Activated CD8-positive, alpha-beta T cell treated with anti-CD3 and anti-CD28 coated beads for 36 hours (primary cell): ENCODE measurements at places on chromosomes 1 and 21.

GRCh38 chr1:1324524-1325287 lies at the start of the genes CPTP and INTS11:
CPTP (plus strand) TSS chr1:1324802; CDS start chr1:1326911, 2,109 bp downstream.
INTS11 (minus strand) TSS chr1:1324660; CDS start chr1:1324608, 52 bp downstream.
- peak; percentile 96 for DNase-seq

DNA sequence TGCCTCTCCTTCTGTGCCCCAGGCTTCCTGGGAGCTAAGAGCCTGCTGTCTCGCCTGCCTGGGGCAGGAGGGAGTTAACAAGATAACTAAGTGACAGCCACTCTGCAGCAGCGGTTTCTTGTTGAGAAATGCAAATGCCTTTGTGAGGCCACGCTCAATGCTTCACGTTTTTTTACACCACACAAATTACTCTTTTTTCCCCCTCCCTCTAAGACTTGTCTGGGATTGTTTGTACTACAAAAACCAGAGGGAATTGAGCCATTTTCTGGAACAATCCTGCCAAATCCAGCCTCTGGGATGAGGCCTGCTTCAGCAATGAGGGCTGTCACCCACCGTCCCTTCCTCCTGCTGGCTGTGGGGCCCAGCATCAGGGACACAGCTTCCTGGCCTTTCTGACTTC lies 119.6 kb downstream of the ACTL8 start:
- no peak for DNase-seq

DNA sequence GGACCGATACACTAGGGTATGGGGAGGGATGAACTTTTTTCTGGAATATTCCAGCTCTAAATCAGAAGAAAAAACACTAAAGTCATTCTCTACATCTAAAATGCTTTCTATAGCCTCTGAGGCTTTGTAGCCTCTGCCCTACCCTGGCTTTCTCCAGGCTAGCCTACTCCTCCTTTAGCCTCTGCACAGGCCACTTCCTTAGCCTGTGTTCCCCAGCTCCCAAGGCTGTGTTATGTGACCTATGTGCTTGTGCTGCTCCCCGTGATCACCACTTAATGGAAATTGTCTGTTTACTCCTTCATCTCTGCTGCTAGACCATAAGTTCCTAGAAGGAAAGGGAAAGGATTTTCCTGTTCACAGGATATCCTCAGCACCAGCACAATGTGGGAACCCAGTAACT lies 92.8 kb downstream of the SEC16B start:
- DNase-seq: no peak

GRCh38 chr1:152047730-152048415 lies 11.1 kb upstream of the S100A11 start:
- DNase-seq: peak; percentile 96

DNA sequence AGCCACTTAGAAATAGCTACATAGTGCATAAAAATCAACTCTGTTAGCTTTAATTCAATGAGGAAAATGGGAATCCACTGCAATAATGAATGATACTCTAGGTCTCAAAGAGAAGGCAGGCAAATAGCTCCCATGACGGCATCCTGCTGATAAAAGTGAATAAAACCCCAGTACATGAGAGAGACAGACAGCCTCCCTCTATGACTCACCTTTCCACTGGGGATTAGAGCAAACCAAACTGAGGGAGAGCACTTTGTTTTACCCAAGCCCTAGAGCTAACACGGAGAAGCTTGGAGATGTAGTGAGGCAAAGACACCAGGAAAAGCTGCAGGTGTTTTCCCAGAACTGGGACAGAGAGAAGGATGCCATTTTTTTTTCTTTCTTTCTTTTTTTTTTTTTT lies 621.9 kb downstream of the LRRIQ3 start:
- DNase-seq: no peak

DNA sequence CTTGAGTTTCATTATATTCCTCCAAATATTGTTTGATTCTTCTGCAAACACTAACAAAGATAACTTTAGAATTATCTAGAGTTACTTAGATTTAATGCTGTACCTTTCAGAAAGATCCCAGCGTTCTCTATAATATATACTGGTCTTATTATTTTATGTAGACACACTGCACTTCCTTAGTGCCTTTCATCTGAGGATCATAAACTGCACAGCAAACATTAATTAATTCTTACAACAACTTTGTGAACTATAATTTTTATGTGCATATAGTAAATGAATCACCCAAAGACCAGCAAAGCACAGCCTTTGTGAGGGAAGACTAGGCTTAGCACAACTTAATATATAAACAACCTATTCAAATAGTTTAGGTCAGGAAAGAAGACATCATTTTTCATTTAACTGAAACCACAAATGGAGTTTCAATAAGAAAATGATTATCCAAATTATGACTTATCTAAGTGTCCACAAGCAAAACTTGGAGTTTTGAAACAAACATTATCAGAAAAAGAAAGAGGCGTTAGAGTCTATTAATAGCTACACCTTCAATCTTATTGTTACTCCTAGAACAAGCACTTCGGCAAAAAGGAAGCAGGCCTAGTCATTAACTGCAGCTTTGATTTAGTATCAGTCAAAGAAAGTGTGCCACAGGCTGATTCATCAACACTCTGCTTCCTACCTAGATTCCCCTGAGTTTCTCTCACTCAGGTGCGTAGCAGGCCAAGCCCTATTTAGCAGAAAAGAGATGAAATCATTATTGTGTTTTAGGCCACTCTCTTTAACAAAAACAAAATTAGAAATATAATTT lies 22.5 kb upstream of the RC3H1 start:
- DNase-seq: no peak

- no peak for DNase-seq
Observed at GRCh38 chr1:12454406-12455391, 163.3 kb downstream of the DHRS3 start.

DNA sequence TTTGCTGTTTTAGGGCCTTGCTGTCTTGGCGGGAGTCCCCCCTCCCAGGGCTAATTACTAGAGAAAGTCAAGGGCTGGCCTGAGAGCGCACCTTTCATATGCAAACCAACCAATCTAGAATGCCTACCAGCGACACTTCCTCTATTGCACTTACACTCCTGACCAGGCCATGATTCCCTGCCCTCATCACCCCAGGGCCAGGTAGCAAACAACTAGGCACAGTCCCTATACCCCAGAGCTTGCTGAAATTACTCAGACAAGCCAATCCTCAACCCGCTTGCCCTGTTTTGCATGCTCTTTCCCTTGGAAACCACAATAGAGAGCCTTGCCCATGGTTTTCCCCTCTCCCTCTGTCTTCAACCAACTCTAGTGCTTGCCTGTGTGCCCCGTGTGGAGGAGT lies 70.3 kb downstream of the URB2 start:
- DNase-seq: no peak

DNA sequence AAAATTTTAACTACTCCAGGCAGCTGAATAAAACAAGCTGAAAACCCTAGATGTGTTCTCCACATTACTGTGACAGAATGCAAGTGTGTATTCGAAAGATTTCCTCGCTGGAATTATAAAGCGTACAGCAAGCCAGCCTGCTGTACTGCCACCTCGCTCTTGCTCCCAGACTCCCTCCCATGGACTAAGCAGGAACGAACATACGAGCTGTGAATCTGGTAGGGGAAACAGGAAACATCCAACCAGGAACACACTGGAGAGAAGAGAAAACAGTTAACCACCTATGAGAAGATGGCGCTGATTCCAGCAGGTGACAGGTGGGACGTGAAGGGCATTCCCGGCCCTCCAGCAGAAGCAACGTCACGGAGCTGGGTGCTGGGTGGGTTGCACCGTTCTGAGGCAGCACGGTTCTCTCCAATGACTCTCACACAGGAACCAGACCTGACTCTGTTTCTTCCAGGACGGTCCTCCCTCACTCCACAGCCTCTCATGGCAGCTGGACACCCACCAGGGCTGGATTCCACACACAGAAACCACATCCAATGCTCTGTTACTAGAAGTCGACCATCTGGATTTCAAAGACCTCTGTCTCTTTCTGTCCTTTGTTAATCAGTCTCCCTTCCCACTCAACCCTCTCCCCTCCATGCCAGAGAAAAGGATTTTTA lies 219.2 kb downstream of the RERE start:
- DNase-seq: no peak

- DNase-seq: no peak
Observed at GRCh38 chr1:224245188-224245587, 62.1 kb downstream of the DEGS1 start.

GRCh38 chr1:200238311-200238710 lies 171.5 kb downstream of the ZNF281 start:
- DNase-seq: no peak

GRCh38 chr1:55337801-55338447 lies 122.8 kb upstream of the USP24 start:
- peak; percentile 32 for DNase-seq

DNA sequence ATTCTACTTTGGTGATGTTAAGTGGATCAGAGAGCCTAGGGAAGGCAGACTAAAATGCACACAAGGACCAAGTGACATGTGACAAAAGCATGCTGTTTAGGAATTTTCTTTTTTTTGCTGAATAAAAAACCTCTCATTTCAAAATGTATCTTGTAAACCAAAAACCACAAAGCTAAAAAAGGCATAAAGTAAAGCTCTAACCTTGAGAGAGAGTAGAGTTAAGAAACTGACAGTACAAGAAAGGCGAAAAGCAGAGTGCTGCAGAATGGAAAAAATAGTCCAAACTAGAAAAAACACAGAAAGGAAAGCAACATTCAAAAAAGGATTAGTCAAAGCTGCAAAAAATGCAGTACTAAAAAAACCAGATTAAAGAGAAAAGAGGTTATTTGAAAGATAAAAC lies 76.5 kb downstream of the EPS15 start:
- DNase-seq: no peak

GRCh38 chr1:165629848-165630628 lies 996 bp upstream of the MGST3 start:
- peak; percentile 9 for DNase-seq

GRCh38 chr1:23576338-23577055 lies 17.2 kb upstream of the ID3 start:
- DNase-seq: no peak

- no peak for DNase-seq
Observed at GRCh38 chr1:6069573-6069972, 23.9 kb downstream of the KCNAB2 start.

DNA sequence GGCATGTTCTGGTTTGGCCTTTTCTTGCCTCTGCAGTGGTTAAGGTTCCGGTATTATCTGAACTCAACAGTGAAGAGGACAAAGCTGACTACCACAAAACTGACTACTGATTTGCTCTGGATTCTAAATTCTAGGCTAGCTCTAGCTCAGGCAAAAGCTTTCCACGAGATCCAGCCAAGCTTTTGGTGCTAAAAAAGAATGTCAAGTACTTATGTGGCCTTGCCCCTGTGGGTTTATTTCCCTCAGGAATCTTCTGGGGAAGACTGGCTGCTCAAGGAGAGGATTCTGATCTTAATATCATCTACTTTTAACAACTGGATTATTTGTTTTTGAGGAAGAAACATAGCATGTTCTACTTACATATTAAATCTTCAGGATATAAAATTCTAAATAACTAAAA lies 26.1 kb upstream of the MTMR11 start:
- DNase-seq: no peak

GRCh38 chr1:112720800-112721199 lies 5.7 kb upstream of the PPM1J start:
- no peak for DNase-seq

DNA sequence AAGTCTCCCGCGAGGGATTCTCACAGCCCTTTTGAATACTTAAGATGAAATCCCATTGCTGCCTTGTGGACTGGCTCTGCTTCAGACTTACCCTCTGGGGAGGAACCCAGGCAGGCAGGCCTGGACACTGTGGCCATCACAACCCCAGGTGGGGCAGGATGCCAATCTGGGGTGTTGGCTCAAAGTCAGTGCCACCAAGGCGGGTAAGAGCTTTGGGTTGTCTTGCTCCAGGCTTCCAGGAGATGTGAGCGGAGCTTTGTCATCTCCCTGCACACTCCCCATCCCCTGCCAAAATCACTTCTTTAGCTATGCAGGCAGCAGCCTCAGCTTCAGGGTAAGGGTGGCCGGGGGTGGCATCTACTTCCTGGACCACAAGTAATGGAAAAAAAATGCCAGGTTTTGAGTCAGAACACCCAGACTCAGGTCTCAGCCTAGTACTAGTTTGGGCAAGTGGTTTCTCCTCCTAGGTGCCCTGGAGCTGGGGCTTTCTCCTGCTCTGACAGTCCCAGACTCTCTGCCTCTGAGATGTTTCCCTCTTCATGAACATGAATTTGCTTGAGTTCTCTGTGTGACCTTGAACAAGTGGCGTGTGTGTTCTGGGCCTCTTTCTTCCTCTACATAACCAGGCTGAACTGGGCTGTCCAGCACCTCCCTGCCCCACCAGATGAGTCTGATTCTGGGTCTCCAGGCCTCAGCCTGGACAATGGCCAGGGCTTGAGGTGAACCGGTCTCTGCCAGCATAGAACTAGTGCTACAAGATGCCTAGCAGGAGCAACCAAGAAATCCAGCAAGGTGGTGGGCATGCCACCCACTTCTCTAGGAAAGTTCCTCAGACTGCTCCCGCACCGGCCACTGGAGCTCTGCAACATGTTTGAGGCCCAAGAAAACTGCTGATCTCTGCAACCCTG lies 65.4 kb downstream of the VWA5B1 start:
- peak; percentile 38 for DNase-seq

- DNase-seq: no peak
Observed at GRCh38 chr1:16017461-16018303, at the start of gene HSPB7. HSPB7 (minus strand) TSS chr1:16018043; CDS start chr1:16017963, 80 bp downstream.

- no peak for DNase-seq
Observed at GRCh38 chr1:2582391-2582790, 4.2 kb upstream of the PRXL2B start.

- no peak for DNase-seq
Observed at GRCh38 chr1:153387785-153388184, 3.1 kb downstream of the S100A8 start.

DNA sequence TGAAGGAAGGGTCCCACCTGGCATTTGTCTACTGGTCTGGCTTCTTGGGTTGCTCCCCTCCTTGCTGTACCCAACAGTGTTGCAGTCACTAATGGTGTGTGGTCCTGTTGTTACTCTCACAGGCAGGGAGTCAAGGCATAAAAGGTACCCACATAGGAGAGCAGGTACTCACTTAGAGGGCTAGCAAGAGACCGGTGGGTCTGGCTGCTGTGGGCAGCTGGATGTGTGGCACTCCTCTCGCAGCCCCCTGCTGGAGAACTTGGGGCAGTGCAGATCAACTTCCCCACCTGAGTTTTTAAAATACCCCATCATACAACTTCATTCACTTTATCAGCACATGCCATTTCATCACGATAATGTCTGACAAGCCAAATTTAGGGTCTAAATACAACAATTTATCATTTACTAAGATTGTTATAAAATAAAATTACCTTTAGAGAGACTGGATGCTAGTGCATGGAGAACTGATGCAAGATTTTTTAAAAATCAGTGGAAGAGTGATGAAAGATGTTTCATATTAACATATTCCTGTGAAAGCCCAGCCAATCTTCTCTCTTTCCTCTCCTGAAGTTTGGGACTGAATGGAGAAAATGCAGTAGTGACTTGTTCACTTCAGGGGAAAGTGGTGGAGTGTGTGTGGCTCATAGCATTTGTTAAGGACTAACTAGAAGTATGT lies 42.8 kb downstream of the ACP6 start:
- DNase-seq: peak; percentile 70
